ENCODE measurements at places on chromosomes 3 and 15.

- no peak for DNase-seq
Measured at GRCh38 chr15:40942337-40942854, 10.9 kb upstream of the CHAC1 start.

- no peak for DNase-seq
Measured at GRCh38 chr15:77547801-77548588, 84.7 kb downstream of the LINGO1 start.

DNA sequence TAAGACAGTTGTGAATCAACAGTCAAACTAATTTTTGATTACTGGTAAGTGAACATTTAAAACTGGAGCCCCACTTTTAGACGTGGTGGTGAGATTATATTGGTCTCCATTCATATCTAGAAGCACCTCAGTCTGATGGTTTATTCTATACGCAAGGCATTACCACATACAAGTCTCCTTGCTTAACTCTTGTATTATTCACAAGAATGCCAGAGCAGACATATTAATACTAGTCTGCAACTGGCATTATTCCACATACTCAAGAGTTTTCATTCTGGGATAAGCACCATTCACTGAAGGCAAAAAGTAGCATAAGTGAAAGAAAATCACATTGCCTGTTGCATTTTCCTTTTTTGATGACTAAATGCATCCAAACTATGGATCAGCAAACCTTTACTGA is 36.9 kb upstream of the MEIS2 start:
- no peak for DNase-seq

DNA sequence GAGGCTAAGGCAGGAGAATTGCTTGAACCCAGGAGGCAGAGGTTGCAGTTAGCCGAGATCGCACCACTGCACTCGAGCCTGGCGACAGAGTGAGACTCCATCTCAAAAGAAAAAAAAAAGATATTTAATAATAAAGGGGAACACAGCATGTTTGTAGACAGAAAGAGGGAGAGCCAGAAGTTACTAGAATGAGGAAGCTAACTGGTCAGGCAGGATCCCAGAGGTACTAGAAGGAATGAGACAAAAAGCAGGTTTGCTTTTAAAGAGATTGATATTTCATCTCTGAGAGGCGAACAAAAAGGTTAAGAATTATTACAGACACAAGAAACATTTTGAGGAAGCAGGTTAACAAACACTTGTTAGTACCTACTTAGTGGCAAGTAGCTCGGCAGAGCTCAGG is 9.2 kb downstream of the CD200R1 start:
- no peak for DNase-seq

DNA sequence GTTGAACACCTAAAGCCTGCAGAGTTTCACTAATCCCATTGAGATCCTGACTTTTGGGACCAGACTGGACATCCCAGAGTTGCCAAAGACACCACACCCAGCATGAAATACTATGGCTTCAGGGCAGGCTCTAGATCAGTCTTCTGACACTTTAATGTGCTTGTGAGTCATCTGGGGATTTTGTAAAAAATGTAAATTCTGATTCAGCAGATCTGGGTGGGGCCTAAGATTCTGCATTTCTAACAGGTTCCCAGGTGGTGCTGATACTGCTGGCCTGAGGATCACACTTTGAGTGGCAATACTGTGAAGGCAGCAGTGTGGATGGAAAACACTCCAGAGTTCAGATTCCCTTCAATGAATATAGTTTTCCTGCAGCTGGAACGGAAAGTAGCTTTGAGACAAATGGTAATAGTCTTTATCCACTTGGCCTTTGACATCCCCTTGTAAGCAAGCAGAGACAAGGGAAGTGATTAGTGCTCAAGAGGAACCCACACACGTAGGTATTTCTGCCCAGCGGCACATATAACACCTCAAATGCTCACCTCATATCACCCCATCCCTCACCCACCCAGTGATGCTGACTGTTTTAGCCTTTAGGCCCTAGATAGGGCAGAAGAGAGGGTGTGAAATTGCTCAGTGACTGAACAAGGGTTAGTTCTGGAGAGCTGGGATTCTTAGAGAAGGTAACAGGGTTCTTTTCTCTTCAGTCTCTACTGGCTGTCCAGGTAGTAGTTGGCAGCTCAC is 51.5 kb upstream of the GSK3B start:
- no peak for DNase-seq

GRCh38 chr15:39465843-39466749 is 114.8 kb upstream of the THBS1 start:
- no peak for DNase-seq

GRCh38 chr3:69092030-69092516 is 7.3 kb downstream of the ARL6IP5 start:
- no peak for DNase-seq

DNA sequence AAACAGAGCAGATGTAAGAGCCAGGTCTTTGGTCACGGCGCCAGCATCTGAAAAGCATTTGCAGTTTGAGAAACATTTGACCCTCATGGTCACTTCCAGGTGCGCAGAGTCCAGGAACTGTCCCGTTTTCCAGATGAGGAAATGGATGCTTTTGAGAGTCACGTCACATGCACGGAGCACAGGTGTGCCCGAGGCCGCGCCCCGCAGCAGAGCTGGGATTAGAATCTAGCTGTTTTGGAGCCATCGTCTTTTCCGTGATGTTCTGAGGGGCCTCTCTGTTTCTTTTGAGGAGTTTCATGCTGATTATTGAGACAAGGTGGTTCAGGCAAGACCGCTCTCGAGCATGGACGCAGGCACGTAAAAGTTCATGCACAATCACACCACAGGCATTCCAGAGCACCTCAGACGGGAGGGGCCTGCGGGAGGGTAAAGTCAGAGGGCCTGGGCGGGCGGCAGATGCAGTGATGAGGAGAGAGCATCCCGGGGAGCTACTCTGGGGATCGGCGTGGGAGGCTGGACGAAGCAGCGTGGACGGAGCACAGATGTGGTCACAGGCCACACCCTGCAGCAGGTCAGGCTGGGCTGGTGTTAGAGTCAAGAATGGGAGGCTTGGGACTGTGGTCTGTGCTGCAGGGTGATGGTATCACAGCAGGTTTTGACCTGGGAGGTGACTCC is 139.2 kb upstream of the MEF2A start:
- DNase-seq: no peak

DNA sequence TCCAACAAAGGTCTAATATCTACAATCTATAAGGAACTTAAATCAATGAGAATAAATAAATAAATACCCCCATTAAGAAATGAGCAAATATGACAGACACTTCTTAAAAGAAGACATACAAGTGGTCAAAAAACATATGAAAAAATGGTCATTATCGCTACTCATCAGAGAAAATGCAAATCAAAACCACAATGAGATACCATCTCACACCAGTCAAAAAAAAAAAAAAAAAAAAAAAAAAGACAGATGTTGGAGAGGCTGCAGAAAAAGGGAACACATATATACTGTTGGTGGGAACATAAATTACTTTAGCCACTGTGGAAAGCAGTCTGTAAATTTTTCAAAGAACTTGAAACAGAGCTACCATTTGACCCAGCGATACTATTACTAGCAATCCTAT is 31.6 kb upstream of the OR5H6 start:
- no peak for DNase-seq

GRCh38 chr3:131072845-131073244 is 46.2 kb downstream of the NEK11 start:
- DNase-seq: no peak

DNA sequence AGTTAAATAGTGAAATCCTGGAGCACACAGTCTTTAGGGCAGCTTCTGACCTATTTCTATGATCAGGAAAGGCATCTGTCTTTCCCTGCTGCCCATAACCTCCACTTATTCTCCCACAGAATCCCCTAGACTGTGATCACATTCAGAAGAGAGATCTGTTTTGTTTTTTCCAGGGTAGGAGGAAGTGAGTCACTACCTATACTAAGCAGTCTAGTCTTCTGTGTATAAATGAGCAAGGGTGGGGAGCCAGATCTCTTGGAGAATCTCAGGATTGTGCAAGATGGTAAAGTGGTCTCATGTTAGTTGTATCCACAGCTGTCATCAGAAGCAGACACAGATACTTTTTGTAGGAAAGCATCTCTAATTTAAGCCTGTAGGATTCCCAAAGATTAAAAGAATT is 11.8 kb upstream of the FBXO22 start:
- DNase-seq: no peak
